ENCODE measurements at places on chromosomes 7 and 10. TPM values are rescaled to one million over a fixed set of nuclear protein-coding genes. Genes with fewer than 3 reads are reported as not detected.

DOCK4 gene
- total RNA-seq = 5.3 TPM

LIPK gene
- total RNA-seq = not detected

NIPSNAP2 gene
- total RNA-seq = 42.6 TPM

PALS2 gene
- 54.2 TPM for total RNA-seq

TRPV5 gene
- total RNA-seq = not detected

MMD2 gene
- total RNA-seq = not detected

UROS gene
- 30.8 TPM for total RNA-seq

NSUN6 gene
- total RNA-seq = 27.9 TPM

MYH16 gene
- total RNA-seq = not detected

LMOD2 gene
- total RNA-seq = not detected

OIT3 gene
- not detected for total RNA-seq

OGA gene
- total RNA-seq = 442 TPM

CUEDC2 gene
- total RNA-seq = 37.0 TPM

SHH gene
- total RNA-seq = not detected

ASB10 gene
- total RNA-seq = not detected

CNPY4 gene
- 16.8 TPM for total RNA-seq

TAS2R16 gene
- total RNA-seq = not detected

UTF1 gene
- not detected for total RNA-seq

GHRHR gene
- not detected for total RNA-seq

ACADSB gene
- 27.8 TPM for total RNA-seq

OR6V1 gene
- total RNA-seq = not detected

HTR7 gene
- not detected for total RNA-seq

SHTN1 gene
- total RNA-seq = not detected

PALD1 gene
- total RNA-seq = 2.4 TPM

VPS37D gene
- 0.71 TPM for total RNA-seq

FASTK gene
- 119 TPM for total RNA-seq

NEUROD6 gene
- total RNA-seq = not detected

INSYN2A gene
- total RNA-seq = not detected

CALCR gene
- total RNA-seq = not detected

SAP25 gene
- total RNA-seq = 51.7 TPM

DNA2 gene
- 5.6 TPM for total RNA-seq

CALML3 gene
- not detected for total RNA-seq

AGBL3 gene
- 11.1 TPM for total RNA-seq

LRRC4 gene
- total RNA-seq = 1.2 TPM

NANOS1 gene
- total RNA-seq = 0.69 TPM

AS3MT gene
- total RNA-seq = not detected

METTL27 gene
- total RNA-seq = 1.9 TPM

ANKRD1 gene
- not detected for total RNA-seq

PIK3AP1 gene
- total RNA-seq = 137 TPM

ELN gene
- not detected for total RNA-seq

SFMBT2 gene
- total RNA-seq = 24.0 TPM

FRMPD2 gene
- total RNA-seq = not detected

Measured in B cell (primary cell).